ENCODE measurements at places on chromosomes 1 and 21.
A peak's percentile ranks its signal among the peaks of the same experiment; 100 is the strongest.

DNA sequence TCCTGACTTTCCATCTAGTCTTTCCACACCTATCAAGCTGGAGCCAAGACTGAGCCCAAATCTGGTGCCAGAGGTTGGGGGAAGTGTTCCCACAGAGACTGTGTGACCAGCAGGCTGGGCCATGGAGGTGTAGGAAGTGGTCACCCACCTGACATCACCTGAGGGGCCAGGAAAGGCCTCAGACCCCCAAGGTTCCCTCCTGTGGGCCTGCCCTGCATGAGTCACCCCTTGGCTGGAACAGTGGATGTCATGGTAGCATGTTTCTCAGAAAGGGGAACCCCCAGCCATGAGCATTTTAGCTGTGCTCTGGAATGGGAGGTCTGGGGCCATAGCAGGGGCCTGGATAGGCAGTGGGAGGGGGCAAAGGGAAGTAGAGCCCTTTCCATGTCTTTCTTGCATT is 5.7 kb upstream of the TNFRSF8 start:
- peak; percentile 61 for DNase-seq

GRCh38 chr1:156117414-156118176 is 3.1 kb downstream of the LMNA start:
- DNase-seq: no peak

DNA sequence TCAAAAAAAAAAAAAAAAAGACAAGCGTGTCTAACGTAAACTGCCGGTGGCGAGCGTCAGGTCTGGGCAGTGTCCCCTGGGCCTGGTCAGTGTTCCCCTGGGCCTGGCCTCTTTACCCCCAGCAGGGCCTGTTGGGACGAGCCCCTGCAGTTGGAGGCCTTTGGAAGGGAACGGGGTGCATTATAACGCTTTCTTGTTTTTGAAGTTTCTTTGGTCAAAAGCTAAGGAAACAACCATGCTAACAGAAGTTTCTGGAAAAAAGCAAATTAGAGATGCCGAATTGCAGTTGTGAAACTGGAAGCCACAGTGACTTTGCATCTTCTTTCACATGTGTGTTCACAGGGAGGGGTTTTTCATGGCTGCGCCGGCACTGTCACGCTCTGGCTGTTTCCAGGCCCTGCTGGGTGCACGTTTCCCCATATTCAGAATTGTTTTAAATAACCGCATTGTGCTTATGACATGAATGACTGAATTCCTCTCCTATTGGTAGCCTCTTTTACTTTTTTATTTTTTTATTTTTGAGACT is 16.0 kb downstream of the RRP1 start:
- peak; percentile 98 for DNase-seq

DNA sequence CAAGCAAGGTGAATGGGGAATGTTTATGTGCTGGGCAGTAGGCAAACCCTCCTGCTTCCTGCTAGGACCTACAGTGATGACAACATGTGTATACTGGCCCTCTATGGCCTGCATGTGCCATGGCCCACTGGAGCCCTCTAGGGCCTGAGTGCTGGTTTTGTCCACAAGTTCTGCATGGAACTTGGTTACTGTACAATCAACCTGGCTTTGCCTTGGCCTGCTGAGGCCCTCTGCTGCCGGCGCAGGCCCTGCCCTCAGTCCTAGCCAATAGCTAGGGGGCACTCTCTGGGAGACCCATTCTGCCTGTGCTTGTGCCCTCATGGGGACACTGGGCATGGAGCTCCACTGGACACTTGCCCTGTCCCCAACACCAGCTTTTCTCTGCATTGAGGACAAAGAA is 138.6 kb upstream of the NGF start:
- DNase-seq: no peak

DNA sequence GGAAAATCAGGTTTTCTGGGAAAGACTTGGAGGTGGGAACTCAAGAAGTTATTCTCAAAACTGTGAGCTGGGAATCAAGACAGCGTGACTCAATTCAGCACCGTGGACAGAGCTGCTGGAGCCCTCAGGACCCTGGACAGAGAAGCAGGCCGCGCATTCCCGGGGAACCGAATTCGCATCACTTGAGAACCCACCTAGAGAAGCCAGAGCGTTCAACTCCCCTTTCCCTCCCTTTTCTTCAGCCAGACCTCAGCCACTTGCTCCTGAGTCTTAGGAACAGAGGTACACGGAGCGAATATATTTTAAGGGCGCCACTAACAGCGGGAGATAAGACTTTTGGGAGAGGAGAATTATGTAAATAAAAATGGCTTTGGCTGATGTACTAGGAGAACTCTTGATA is 2.0 kb upstream of the LIN28A start:
- DNase-seq: peak; percentile 81

DNA sequence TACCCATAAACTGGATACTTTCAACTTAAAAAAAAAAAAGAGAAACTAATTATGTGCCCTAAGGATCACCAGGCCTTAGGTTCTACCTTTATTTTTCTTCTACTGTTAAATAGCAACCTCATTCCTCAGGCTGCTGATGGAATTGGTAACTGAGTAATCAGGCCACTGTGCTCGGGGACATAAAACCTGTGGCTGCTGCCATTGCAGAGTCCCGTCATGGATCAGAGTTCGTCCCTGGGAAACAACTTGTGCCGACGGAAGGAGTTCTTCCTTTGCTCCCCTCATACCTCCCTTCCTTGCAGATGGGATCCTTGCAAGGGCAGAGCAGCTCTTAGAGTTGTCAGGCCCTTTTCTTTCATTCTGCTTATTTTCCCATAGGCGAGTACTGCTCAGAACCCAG is 123.6 kb downstream of the PBX1 start:
- no peak for DNase-seq

GRCh38 chr1:12314333-12314903 is 84.6 kb downstream of the VPS13D start:
- peak; percentile 32 for DNase-seq

GRCh38 chr21:32087447-32087846 is 191.4 kb downstream of the MIS18A start:
- no peak for DNase-seq

GRCh38 chr1:71390518-71390917 is 309.7 kb upstream of the ZRANB2 start:
- DNase-seq: no peak

DNA sequence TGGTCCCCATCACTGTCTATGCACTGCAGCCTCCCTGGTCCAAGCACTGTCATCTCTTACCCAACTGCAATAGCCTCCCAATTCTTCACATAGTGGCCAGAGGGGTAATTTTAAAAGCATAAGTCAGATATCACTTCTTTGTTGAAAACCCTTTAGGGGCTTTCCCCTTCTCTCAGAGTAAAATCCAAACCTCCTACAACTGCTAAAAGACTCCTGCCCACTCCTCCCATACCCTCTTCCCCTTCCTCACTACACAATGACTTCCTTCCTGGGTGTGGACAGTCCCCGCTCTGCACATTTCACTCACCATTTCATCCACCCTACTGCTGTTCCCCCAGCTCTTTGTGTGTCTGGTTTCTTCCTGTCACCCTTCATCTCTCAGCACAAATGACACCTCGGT is 8.3 kb downstream of the MCOLN2 start:
- DNase-seq: peak; percentile 61

DNA sequence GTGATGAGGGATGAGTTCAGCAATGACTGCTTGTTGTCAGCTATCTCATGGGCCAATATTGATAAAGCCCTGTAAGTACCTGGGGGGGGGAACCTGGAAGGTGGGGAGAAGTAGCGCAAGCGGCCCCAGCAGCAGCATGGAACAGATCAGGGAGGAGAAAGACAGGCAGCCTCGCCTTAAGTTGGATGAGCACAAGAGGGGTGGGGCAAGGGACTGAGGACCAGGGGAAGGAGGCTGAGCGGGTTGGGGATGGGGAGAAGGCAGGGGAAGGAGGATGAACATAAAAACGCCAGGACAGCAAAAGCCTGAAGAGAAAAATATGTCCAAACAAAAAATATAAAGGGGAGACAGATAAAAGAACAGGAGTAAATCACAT is 70.6 kb downstream of the ALG14 start:
- no peak for DNase-seq

DNA sequence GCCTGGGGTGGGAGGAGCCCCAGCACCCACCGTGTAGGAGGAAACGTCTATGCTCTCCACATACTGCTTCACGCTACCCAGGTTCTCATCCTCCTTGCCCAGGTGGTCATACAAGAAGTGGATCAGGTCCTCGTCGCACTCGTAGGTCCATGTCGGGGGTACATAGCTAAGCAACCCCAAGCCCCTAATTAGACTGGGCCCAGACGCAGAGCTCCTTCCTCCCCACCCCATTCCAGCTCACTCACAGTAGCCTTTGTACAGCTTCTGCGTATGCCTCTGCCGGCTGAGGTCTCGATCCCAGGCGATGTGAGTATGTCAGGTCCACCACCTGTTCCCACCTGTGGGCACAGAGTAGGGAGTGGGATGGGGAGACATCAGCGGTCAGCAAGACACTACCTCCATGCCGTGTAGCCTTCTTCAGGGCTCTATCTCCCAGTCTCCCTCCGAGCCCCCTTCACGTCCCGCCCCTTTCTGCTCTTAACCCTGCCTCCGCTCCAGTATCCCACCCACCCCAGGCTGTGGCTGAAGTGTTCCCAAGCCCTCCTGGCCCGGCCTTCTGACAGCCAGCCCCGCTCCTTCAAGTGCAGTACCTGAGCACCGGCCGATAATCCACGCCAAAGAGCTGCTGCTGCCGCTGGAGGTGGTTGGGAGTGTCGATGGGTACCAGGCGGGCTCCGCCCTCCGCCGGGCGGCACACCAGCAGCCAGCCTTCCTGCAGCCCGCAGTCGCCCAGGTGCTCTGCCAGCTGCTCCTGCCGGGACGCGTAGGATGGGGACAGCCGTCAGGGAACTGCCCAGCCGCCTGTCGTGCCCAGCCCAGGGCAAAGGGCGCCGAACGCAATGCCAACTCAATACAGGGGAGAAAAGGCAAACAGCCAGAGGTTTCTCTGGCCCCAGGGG is 919 bp downstream of the HECTD3 start:
- DNase-seq: no peak

DNA sequence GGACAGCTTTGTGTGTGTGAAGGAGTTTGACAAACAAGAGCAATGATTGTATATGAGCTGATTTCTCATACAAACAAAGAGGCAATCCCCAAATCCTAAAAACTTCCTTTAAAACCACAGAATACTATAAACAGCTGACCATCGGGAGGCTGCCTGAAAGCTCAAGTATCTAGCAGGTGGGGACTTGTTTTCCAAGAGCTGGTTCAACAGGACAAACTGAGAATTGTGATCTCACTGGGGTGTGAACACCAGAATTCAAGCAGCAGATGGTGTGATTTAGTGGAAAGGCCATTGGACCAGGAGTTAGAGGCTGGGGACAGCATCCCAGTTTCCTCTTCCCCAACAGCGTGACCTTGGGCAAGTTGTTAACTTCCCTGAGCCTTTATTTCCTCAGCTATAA is 13.9 kb downstream of the LMX1A start:
- no peak for DNase-seq

- DNase-seq: no peak
Observed at GRCh38 chr1:84492726-84493125, 13.5 kb upstream of the SPATA1 start.

DNA sequence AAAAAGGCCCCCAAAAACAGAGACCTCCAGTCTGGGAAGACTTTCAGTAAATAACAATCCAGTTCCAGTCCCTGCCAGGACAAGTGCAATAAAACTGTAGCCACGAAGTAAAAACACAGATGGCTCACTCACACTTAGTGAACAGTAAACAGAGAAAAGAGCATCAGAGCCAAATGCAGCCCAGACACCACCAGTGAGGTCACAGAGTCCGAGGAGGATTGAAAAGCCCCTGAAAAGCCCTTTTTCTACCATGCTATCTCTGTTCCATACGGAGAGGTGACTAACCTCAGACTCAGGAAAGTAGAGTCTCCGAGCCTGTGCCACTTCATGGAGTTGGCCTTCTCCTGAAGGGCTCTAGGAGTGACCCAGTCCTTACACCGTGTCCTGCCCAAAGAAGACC is 84.5 kb downstream of the COLGALT2 start:
- DNase-seq: no peak

- no peak for DNase-seq
Observed at GRCh38 chr1:211625040-211625439, 46.1 kb upstream of the SLC30A1 start.
